ENCODE measurements at places on chromosomes 5 and 9.

- no peak for DNase-seq
Measured at GRCh38 chr5:4977416-4978110, 162.6 kb upstream of the ADAMTS16 start.

DNA sequence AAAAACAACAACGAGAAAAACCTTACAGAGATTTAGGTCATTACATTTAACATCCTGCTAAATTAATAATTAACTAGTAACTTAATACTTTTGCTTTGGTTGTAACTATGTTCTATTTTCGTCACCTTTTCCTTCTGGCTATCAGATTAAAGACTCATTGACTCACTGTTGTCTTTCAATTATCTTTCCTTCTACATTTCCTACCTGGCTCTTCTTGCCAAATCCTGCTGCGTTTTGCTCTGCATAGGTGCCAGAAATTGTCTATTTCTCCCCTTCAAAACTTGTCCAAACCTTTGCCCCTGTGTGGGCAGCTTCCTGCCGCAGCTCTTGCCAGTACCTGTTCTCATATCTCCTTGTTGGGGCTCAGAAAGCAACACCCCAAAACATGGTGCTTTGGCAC lies 235.5 kb upstream of the ZNF608 start:
- no peak for DNase-seq

- no peak for DNase-seq
Measured at GRCh38 chr9:114613087-114613486, 2.0 kb downstream of the TMEM268 start.

- no peak for DNase-seq
Measured at GRCh38 chr5:54535149-54535844, 17.7 kb downstream of the SNX18 start.

DNA sequence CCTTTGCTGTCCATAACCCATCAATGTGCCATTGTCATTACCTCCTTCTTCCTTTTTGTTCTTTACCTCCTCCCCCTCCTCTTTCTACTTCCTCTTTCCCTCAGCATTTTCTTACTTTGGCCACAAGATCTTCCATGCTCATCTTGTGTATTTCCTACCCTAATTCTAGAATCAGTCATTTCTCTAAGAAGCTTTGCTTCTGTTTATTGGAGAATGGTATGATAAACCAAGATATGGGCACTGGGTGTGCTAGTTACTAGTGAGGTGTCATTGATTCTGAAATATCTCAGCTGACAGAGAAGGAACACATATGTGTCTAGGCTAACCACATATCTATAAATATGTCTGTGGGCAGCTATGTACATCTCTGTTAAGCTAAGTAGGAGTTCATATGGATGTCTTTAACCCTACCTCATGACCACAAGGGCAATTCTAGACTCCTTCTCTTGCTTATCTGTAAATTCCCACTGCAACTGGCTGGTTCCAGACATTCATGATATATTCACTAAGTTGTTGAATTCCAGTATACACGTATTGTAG lies 2051.3 kb upstream of the CDH9 start:
- DNase-seq = no peak

DNA sequence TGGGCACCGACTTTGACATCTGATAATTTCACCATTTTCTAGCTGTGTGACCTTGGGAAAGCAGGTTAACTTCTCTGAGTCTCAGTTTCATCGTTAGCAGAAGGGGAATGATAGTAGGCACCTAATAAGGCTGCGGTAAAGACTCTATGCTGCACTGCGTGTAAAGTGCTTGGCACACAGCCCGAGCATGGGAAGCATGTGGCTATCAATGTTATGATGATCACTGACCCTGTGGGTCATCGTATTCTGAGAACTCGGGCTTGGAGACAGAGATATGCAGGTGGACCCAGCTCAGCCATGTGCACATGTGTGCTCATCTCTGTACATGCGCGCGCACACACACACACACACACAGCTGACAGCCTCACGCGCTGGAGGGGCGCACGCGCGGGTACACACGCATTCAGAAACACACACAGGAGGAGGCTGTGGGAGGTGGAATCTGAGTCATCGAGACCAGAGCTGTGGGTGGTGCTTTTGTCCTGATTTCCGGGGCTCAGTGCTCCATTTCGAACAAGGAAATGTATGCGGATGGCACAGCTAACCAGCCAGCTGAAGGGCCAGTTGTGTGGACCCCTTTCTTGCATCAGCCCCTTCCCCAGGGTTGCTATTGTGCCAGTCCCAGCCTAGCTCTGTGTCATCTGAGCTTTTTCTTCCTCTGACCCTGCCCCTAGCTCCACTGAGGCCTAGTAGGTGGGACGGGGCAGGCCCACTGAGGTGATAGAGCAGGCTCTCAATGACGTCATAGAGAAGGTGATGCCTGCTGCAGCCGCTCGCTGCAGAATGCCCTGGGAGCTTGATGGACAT lies 11.1 kb upstream of the ARAP3 start:
- DNase-seq = peak; percentile 17

GRCh38 chr5:10420932-10421331 lies 20.7 kb upstream of the ROPN1L start:
- no peak for DNase-seq

DNA sequence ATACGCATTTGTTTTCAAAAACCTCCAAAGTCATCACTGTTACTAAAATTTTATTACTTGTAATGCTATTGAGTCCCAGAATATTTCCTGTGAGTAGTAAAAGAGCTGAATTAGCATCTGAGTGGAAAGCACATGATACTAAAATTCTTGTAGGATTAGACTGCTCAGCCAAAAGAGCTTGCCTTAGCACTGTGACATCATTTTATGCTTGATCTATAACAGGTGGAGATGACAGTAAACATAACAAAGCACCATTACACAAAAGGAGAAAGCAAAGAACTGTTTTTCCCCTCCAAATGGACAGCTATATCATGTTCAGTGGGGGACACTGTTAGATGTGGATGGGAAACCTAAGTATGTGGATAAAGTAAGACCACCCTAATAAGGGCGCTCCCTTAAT lies 5.8 kb upstream of the JAK2 start:
- no peak for DNase-seq

- DNase-seq = no peak
Measured at GRCh38 chr9:136660971-136661550, 1.7 kb upstream of the EGFL7 start.

DNA sequence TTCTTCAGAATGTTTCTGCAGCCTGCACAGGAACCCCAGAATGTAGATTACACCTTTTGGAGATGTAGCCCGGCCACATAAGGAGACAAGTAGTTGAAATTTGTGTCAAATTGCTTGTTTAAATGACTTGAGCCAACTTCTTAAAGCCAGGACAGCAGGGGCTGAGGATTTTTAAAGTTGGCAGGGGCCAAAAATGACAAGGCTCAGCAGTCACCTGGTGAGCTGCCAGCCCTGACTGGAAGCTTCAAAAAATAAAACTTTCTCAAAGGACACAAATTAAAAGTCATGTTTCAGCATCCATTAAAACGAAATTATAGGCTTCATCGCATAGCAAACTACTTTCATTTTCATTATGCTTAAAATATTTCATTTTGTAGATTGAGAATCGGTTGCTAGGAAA lies 340.3 kb upstream of the WWC1 start:
- no peak for DNase-seq

GRCh38 chr5:176779537-176779936 lies 30.8 kb upstream of the UNC5A start:
- no peak for DNase-seq

- no peak for DNase-seq
Measured at GRCh38 chr5:146751781-146752401, 126.7 kb downstream of the PPP2R2B start.

- DNase-seq = no peak
Measured at GRCh38 chr5:163498886-163499285, 6.5 kb upstream of the MAT2B start.

- DNase-seq = no peak
Measured at GRCh38 chr9:86046930-86047341, 52.4 kb downstream of the GOLM1 start.

DNA sequence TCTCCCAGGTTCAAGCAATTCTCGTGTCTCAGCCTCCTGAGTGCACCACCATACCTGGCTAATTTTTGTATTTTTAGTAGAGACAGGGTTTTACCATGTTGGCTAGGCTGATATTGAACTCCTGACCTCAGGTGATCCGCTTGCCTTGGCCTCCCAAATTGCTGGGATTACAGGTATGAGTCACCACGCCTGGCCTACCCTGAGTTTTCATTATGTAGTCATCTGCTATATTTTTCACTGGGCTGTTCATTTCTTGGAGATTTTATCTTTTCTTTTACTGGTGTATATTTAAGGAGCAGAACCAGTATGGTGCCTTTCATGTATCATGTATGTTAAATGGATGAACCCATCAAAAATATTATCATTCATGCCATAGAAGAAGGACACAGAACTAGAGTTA lies 377.0 kb upstream of the ACTBL2 start:
- DNase-seq = no peak

GRCh38 chr5:153888781-153889180 lies 149.9 kb downstream of the FAM114A2 start:
- no peak for DNase-seq

- DNase-seq = no peak
Measured at GRCh38 chr9:76737154-76737902, 26.9 kb upstream of the PCA3 start.

DNA sequence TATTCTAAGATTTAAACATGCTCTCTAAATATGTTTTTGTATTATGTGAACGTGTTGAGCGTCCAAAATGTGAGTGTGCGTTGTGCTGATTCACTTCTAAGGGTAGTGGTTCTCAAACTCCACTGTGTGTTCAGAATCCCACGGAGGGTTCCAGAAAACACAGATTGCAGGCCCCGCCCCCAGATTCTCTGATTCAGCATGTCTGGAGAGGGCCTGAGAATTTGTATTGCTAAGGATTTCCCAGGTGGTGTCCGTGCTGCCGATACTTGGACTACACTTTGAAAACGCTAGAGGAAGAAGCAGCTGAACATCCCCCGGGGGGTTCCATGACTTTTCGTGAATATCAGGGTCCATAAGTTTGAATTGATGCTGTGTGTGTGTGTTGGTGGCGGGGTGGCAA lies 1043.2 kb upstream of the WWC1 start:
- no peak for DNase-seq

DNA sequence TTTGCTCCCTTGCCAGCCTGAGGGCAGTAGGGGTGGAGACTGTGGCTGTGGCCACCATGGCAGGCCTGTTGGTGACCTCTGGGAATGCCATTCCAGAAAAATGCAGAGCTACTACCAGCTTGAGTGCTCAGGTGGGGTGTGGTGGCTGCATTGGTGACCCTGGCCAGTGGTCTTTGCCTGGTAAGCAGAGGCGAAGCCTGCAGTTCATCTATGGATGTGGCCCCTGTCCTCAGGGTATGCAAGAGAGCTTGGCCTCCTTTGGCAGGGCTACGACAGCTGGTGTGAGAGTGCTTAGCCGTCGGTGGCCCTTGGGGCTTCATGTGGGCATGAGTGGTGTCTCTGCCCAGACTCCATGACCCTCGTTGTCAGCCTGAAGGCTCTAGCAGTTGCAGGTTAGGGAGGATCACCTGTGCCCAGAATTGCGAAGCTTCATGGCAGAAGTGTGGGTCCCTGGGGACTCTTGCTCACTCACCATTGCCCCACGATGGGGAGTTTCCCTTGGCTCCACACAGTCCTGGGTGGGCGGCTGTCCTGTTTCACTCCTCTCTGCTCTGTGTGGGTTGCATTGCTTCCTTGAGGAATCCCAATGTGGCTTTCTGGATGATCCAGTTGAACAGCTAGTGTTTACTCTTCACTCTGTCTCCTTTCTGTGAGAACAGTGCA lies 117.9 kb upstream of the CDH12 start:
- no peak for DNase-seq

GRCh38 chr5:50711280-50711679 lies 44.8 kb downstream of the PARP8 start:
- peak; percentile 19 for DNase-seq

DNA sequence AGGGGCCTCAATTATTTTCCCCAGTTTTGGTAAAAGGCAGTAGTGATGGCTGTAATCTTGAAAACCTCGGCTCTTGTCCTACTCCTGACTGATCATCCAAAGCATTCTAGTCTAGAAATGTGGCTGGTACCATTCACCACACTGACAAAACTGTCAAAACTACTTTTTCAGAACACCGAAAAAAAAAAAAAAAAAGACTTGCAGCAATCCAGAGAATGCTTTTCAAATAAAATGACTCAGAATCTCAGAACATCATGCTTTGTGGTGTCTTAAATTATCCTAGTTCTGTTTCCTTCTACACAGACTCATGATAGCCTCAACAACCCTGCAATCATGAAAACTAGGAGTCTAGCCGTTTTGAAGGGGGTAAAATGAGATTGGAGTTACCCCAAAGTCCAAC lies 13.4 kb downstream of the SLC28A3 start:
- DNase-seq = no peak

DNA sequence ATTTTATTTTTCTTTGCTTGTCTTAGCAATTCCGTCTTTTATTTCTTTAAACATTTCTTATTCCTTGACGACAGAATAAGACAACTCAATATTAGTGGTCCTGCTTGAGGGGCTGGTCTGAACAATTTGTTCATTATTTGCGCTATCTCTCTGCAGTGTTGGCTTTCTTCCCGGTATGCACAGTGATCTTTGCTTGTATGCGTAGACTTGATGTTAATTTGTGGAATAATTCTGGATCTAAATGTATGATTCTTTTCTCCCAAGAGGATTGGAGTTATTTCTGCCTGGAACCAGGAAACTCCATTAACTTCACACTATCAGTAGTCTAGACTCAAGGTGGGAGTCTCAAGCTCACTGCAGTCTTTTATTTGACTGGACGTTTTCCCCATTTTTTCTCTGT lies 80.4 kb downstream of the KDM4C start:
- no peak for DNase-seq

- DNase-seq = no peak
Measured at GRCh38 chr9:125579030-125579932, 127.7 kb downstream of the MAPKAP1 start.
